Activated T-cell treated with anti-CD3 and anti-CD28 coated beads, Interleukin-2, amount 50 U/mL, for 72 hours (primary cell): ENCODE measurements at places on chromosomes 5 and 9. TPM values are rescaled to one million over a fixed set of nuclear protein-coding genes. Genes with fewer than 3 reads are reported as not detected.

ZBTB26 gene
- 8.1 TPM for total RNA-seq

- DNase-seq = no peak
These were observed 136.0 kb upstream of the ALDH1B1 start for GRCh38 chr9:38256461-38256860.

- DNase-seq = no peak
These were observed 22.9 kb downstream of the C5orf15 start for GRCh38 chr5:133945568-133945967.

GRCh38 chr5:56480705-56481427, 247.7 kb upstream of the ANKRD55 start:
- peak; percentile 39 for DNase-seq

DNA sequence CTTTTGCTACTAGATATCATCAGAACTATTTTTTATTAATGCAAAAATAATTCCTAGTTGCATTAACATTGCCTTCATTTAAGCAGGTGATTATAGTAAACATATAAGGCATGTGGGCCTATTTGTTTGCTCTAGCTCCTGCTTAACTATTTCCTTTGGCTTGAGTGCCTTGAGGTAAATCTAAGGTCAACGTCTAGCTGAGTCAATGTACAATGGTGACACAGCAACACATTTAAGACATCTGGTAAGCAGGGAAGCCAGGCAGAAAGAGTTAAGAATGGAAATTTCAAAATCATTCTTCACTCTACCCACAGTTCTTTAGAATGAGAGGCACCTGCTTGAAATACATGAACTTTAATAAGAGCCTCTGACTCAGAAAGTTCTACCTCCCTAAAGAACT, 111.9 kb upstream of the FST start:
- no peak for DNase-seq
